Memory B cell (primary cell): ENCODE measurements at places on chromosomes 4 and X.

DNA sequence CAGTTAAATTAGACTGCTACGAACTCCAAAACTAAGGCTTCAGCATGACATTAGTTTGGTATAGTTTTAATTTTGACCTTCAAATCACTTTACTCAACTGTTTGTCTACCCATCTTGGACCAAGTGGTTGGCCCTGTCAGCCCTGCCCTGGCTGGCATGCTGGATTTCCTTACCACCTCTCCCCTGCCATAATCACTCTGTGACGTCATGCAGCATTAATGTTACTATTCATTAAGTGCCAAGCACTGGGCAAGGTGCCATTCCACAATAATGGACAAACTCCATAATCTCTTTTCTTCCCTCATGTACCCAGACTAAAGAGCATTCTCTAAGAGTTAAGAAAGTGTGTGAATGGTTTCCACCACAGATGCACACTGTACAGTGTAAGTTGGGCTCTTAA lies 277.0 kb upstream of the INTU start:
- no peak for DNase-seq

GRCh38 chr4:30903502-30904214 lies 183.5 kb downstream of the PCDH7 start:
- DNase-seq: no peak

DNA sequence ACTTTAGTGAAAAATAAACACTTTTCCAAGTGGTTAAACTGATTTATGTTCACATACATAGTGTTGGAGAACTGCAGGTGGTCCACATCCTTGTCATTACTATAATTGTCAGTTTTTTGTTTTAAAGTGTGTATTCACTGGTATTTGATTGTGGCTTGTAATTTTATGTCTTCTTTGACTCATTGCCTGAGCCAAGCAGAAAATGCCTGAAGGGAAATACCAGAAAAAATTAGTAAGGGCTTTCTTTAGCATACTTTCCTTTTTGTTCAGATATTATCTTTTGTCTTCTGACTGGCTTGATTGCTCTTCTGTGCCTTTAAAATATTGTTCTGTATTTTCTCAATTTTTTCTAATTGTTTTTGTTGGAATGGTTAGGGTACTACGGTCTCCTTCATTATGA lies 981.3 kb downstream of the C4orf33 start:
- no peak for DNase-seq

- no peak for DNase-seq
These were observed 1.1 kb downstream of the SRPX2 start for GRCh38 chrX:100645106-100645505.
